ENCODE measurements at places on chromosomes 6 and 20. TPM values are rescaled to one million over a fixed set of nuclear protein-coding genes. Genes with fewer than 3 reads are reported as not detected.

GRCh38 chr6:17536586-17536985 is 63.5 kb upstream of the FAM8A1 start:
- no peak for DNase-seq

DNA sequence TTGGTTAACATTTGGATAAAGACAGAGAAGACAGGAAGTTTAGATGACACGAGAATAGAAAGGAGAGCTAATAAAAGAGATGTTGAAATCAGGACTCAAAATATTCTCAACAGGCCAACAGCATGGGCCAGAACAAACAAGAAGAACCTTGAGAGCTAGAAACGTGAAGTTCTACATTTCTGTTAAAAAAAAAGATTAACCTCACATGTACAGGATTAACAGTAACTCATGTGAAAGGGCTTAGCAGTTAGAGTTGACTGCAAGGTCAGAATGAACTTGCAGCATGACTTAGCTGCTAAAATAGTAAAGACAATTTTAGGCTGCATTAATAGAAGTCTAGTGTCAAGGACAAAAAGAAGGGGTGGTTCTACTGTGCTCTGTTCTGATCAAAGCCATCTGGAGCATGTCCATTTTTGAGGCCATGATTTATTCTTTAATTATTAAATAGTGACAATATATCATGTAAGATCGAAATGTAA is 331.1 kb upstream of the HSF2 start:
- no peak for DNase-seq

GRCh38 chr6:11245381-11246256 is 13.2 kb upstream of the NEDD9 start:
- DNase-seq = peak; percentile 6

DNA sequence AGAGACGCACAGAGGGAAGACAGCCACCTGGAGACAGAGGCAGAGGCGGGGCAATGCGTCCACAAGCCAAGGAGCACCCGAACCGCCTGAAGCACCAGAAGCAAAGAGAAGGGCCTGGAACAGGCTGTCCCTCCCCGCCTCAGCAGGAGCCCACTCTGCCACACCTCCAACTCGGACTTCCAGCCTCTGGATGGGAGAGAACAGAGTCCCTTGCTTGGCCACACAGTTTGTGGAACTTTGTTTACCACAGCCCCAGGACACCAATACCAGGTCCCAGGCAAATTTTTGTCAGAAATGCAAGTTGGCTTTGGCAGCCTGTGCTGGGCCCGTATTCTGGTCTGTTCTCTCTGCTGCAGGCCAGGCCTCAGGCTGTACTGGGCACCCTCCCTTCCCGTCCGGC is 87.5 kb upstream of the RPS6KA2 start:
- no peak for DNase-seq

GRCh38 chr6:36142971-36143838 is 12.9 kb downstream of the MAPK13 start:
- no peak for DNase-seq

DNA sequence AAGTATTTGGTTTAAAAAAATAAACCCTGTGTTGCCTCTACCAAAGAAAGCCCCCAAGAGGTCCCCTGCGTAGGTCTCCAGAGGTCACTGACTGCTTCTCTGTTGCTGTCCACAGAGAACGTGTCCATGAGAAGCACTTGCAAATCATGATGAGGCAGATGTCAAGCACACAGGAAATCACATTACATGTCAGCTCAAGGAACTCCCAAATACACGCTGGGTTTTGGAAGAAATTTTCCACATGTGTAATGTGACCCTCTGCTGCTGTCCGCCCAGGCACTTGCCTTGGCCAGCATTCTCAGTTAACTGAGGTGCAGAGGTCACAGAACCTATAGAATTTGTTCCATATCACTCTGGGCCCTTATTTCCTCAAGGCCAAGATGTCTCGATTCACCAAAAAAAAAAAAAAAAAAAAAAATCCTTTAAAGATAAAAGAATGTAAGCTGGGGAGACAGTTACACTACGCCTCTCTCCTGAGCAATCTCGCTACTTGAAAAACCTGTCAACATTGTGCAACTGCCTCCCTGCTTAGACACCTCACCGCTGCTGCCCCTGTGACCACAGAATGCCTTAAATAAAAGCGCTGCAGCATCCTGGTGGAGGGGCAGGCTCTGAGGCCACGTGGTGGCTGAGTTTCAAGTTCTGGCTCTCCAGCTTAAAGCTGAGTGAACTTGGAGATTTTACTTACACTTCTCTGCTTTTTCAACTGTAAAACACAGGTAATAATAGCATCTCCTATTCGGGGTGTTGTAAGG is 42.3 kb downstream of the SLC22A23 start:
- DNase-seq = no peak

DNA sequence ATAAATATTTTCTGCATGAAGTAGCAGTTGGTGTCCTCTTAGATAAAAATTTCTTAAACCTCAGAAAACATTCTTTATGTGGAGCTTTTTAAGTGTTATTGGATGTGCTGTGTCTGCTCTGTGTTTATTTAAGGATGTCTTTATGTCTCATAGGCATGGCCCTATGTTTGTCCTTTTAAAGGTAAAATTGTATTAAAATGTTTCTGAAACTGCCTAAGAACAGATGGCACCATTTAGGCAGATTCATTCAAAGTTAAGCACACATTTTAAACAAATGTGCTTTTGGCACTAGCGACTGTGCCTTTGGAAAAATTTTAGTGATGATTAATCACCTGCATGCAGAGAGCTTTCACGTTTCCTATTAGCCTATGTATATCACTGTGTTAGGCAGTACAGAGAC is 125.2 kb downstream of the KIF6 start:
- no peak for DNase-seq

DNA sequence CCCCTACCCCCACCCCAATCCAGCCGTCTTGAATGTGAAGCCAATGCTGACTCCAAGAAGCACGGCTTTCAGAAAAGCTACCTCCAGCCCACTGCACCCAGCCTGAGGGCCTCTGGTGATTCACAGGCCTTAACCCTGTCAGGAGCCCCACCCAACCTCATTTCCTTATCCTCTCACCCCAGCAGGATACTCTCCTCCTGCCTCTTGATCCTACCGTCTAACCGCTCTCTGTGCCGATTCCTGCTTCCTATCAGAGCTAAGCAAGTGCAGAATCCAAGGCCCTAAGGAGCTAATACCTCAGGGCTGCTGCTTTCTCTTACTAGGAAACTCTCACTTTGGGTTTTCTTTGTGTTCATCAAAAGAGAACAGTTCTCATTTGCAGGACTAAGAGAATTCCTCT is 47.2 kb downstream of the TRERF1 start:
- peak; percentile 83 for DNase-seq

DNA sequence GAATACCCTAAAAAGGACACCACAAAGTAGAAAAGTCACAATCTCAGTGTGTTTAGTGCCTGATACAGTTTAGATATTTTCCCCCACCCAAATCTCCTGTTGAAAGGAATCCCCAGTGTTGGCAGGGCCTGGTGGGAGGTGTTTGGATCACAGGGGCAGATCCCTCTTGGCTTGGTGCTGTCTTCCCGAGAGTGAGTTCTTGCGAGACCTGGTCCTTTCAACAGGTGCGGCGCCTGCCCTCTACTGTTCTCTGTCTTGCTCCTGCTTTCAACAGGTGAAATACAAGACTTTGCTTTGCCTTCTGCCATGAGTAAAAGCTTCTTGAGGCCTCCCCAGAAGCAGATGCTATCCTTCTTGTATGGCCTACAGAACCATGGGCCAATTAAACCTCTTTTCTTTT is 534.3 kb upstream of the NRSN1 start:
- DNase-seq = peak; percentile 60

DNA sequence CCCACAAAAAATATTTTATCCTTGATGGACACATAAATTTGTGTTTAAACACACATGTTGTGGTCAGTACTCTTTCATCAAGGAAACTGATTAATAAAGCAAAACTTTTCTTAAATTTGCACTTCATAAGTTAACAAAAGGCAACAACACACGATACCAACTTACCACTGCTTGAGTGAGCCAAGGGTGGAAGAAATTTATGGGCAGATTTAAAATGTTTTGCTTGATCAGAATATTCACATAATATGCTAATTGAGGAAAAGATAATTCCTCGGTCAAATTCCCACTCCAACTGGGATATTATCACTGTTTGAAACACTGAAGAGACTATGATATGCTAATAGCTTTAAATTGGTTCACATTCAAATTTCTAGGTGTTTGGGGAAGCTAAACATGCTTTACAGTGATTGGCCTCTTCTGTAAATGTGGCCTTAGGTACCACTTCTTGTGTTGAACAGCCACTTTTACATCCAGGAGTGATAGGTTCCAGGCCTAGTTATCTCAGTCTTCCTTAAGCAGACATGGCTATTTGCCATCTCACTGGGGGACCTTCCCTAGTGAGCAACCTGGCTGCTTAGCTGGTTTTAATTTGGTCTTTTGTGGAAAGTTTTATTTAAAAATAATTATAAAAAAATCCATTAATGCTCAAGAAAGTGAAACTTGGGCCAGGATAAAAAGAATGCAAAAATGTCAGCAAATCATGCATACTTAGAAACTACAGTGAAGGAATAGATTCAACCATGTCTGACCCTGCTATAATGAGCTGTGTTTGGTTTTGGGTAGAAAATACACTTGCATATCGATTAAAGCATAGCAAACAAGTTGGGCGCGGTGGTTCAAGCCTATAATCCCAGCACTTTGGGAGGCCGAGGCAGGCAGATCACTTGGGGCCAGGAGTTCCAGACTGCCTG is 221.2 kb upstream of the MAP3K7 start:
- no peak for DNase-seq

The SIRPD gene
- not detected for total RNA-seq
